ENCODE measurements at places on chromosomes 2 and 18.

- no peak for DNase-seq
Observed at GRCh38 chr2:152472481-152472887, 137.5 kb downstream of the FMNL2 start.

- no peak for DNase-seq
Observed at GRCh38 chr2:42063431-42064171, 15.8 kb downstream of the PKDCC start.

DNA sequence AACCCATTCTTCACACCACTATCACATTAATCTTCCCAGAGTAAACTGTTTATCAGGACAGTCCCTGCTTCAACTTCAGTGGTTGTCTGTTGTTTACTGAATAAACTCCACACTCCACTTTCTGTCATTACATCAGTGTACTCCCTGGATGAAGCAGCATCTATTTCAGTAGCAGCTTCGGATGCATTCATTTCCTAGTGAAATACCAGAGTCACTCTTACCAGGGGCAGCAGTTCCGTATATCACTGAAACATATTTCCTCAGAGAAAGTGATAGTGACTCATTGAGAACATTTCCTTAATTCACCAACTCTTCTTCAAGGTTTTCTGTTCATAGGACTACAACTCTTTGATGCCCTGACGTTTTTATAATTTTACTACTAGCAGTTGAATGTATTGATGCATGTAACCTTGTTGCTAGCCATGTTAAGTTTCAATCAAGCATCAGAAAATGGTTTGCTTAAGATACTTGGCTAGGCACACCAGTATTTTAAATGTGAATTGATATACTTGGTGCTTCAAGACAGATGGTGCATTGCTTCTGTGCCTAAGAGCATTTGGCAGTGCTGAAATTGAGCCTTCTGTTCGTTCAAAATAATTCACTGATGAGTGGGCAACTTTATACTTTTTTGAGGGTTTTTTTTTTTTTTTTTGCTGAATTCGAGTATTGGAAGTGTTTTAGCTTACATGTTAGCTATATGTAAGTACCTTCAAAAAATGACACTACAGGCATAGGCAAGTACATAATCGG lies 92.3 kb downstream of the UBE2E3 start:
- no peak for DNase-seq

DNA sequence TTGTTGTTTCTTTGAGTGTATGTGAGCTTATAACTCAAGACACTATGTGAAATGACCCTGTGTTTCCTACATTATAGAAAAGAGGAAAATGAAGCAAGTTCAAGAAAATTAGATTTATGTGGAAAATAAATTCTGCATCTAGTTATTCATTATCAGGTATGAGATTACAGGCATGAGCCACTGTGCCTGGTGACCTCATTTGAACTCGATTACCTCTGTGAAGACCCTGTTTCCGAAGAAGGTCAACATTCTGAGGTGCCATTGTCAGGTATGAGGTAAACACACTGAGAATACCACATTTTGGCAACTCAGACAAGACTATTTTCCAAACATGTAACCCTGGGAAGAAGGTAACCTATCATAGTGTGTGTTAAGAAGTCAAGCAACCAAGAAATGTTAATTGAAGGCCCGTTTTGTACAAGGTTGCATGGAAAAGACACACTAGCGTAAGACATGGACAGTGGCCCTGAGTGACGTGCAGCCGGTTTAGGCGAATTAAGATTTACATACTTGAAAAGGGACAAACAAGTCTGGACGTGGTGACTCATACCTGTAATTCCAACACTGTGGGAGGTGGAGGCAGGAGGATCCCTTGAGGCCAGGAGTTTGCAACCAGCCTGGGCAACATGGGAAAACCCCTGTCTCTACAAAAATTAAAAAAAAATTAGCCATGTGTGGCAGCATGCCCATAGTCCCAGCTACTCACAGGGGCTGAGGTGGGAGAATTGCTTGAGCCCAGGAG lies 186.6 kb downstream of the NEDD4L start:
- DNase-seq: no peak

- no peak for DNase-seq
Observed at GRCh38 chr2:127510073-127510472, 16.2 kb downstream of the IWS1 start.

DNA sequence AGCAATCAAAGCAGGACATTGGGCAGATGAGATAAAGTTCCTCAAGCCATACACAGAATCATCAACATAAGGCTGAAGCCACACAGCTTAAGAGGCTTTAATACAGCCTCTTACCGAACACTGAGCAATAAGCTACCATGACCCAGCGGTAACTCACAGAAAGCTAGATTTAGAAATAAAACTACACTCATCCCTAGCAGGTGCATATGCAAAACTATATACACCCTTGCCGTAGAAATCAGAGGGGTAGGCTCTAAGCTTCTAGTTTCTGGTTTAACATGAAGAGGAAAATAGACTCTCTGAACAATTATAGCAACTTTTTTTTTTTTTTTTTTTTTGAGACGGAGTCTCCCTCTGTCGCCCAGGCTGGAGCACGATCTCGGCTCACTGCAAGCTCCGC lies 428.8 kb upstream of the FIGN start:
- DNase-seq: no peak

GRCh38 chr2:16566701-16567100 lies 98.9 kb downstream of the CYRIA start:
- DNase-seq: no peak

- DNase-seq: no peak
Observed at GRCh38 chr2:96122391-96122790, 6.0 kb upstream of the ADRA2B start.

GRCh38 chr2:239339241-239339640 lies 61.6 kb downstream of the HDAC4 start:
- no peak for DNase-seq

DNA sequence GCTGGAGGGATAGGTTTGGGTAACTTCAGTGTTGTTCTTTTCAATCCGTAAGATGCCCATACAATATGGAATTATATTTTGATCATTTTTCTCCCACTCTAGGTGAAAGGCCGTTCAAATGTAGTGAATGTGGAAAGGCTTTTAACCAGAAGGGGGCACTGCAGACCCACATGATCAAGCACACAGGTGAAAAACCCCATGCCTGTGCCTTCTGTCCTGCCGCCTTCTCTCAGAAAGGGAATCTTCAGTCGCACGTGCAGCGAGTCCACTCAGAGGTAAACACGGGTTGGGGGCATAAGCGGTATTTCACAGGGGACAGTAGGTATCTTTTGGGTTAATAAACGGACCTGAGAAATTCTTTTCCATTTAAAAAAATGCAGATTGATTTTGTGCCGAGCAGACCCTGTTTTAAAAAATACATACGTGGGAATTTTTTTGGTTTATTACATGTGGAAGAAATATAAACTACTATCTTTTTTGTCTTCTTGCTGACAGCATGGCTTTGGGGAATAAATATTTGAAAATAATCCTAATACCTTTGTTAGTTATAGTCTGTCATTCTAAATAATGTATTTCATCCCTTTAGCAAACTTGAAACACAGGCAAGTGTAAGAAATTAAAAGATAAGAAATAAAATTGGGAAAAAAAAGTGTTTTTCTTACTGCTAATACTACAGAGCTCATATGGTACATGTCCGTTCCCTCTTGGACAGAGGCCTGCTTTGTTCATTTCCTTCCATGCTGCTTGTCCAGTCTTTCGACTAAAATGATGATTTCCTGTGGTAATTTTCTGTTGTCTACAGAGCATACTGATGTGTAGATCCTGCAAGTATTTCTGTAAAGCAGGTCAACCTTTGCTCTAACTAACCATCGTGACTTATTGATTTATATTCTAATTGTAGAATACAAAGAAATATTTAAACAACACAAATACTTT lies 53.3 kb downstream of the ZNF236 start:
- no peak for DNase-seq

GRCh38 chr2:201858281-201859184 lies 52.2 kb downstream of the CDK15 start:
- no peak for DNase-seq

- no peak for DNase-seq
Observed at GRCh38 chr2:122101319-122101718, 345.9 kb downstream of the TSN start.

DNA sequence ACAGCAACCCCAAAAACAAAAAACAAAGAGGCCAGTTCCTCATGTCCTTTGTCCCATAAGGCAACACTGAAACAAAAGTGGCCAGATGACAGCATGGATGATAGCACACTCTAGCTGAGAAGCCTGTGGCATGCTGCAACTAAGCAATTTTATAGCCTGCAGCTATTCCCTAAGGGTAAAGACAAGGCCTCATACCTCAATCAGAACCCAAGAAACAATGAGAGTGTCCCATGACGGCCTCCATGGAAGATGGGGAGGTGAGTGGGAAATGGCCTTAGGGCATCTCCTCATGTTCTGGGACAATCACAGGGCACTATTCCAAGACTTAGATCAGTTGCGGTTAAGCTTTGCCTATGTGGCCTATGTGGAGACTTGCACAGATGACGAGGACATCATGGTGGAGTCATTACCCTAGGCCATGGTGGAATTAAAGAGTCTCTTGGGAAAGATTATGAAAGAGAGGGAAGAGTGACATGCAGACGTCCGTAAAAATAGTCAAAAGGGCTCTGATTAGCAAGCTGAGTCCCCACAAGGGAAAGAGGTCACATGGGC lies 103.1 kb downstream of the INO80D start:
- no peak for DNase-seq

- DNase-seq: no peak
Observed at GRCh38 chr2:147353072-147353381, 491.8 kb upstream of the ACVR2A start.

DNA sequence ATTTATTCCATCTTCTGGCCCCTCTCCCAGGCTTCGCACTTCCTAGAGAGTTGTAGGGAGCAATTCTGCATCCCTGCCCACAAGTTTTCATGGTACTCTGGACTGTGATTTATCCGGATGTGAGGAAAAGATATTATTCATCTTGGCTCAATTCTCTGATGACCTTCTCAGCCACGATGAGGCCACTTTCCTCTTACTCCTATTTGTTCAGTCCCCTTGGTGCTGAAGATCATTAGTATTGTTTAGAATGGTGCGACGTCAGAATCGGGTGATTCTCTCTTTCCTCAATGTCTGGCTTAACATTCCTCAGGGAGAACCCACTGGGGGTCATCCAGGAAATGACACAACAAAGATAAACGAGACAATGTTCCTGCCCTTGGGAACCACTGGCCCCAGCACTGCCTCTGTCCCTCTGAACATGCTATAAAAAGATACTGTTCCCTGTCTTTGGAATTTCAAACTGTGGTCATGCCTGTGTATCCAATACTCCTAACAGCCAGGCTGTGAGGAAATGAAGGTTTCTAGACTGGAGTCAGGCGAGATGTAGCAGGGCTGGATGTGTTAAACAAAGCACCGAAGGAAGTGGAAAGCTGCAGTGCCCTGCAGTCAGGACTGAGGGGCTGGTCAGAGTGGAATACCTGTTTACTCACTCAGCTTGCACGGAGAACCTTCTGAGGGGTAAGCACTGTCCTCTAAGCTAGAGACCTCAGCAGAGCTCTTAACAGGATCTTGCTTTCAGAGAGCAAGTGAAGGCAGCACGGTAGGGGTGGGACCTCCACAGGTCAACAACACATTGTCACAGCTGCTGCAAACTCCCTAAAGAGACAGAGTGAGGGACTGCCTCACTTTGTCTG lies 12.9 kb upstream of the GLI2 start:
- no peak for DNase-seq

GRCh38 chr18:24474406-24474805 lies 14.0 kb downstream of the HRH4 start:
- DNase-seq: no peak

DNA sequence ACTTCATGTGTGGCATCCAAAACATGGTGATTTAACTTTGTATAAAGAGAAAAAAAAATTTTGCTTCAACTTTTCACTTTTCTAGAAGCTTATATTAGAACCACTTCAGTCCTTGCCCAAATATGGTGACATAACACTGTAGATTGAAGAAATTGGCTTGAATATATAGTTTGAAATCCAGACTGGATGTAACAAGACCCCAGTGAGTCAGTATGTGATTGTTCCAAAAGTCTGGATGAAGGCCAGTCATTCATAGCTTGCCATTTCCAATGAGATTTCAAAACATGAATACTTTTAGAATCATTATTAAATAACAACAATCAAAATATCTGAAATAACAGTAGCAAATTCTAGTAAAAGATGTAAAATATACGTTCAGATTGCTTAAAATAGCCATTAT lies 104.8 kb upstream of the FN1 start:
- no peak for DNase-seq

- no peak for DNase-seq
Observed at GRCh38 chr2:145845207-145845894, 1325.4 kb upstream of the ZEB2 start.

GRCh38 chr2:67996772-67997527 lies 65.9 kb downstream of the C1D start:
- no peak for DNase-seq

DNA sequence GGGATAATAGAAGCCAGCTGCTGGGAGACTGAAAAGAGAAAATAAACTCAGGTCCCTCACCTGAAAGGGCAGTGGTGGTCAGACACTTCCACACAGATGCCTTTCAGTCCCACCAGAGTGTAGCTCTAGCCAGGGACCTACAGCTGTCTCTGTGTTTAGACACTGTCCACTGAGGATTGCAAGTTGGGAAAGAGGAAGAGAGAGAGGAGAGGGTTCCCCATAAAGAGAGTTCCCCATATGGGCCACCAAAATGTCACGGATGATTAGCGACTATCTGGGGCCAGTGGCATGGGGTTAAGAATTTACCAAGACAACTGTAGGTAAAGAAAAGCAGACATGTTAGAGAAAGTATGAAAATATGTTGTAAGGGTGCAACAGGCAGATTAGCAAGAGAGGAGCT lies 36.7 kb upstream of the SKA1 start:
- DNase-seq: no peak

GRCh38 chr2:164066095-164066494 lies 330.3 kb upstream of the FIGN start:
- DNase-seq: no peak

GRCh38 chr18:12479536-12479935 lies 71.8 kb downstream of the PRELID3A start:
- no peak for DNase-seq

DNA sequence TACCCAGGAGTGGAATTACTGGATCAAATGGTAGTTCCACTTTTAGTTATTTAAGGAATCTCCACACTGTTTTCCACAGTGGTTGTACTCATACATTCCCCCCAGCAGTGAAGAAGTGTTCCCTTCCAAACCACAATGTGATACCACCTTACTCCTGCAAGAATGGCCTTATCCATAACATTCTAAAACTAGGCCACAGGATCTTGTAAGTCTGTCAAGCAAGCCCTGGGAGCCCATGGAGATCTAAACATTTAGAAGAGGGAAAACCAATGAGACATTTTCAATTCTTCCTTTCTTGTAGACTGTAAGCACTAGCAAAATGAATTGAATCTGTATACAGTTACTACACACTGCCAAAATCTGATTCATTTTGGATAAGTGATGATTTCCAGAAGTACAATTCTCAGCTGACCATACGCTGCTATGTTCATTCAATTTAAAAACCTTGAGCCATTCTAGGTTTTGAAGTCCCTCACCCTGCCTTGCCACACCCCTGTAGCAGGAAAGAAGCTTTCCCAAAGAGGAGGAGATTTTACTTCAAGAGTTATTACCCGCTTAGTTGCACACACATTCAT lies 149.1 kb downstream of the SLC8A1 start:
- no peak for DNase-seq

DNA sequence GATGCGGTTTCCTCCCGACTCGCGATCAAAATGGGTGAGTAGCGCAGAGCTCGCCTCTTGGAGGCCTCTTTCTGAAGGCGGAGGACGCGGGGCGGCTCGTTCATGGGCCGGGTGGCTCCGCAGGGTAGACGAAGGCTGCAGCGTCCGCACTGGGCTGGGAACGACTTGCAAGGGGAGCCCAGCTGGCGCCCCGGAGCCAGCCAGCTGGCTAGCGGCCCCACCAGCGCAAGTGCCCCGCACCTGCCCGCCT lies 328 bp upstream of the PASK start:
- no peak for DNase-seq
